Activated CD4-positive, alpha-beta T cell treated with anti-CD3 and anti-CD28 coated beads, Interleukin-2, amount 50 U/mL, for 1 hour (primary cell): ENCODE measurements at places on chromosomes 7 and 10.

DNA sequence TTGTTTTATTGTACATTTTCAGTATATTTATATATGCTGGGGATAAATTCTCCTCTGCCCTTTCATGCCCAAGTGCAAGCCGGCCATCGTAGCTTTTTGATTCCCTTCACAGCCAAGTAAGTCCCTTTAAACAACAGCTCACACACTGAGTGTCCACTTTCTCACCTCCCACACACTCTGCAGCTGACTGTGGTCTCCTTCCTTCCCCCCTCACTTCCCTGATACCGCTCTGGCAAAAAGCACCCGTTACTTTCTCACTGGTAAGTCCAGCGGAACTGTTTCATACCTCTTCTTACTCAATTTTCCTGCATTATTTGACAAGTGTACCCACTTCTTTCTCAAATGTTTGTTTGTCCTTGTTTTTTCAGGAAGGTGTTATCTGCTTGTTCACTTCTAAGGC lies 35.2 kb downstream of the MGAM start:
- DNase-seq = no peak

GRCh38 chr7:65269150-65269856 lies 104.4 kb upstream of the ZNF92 start:
- DNase-seq = no peak

DNA sequence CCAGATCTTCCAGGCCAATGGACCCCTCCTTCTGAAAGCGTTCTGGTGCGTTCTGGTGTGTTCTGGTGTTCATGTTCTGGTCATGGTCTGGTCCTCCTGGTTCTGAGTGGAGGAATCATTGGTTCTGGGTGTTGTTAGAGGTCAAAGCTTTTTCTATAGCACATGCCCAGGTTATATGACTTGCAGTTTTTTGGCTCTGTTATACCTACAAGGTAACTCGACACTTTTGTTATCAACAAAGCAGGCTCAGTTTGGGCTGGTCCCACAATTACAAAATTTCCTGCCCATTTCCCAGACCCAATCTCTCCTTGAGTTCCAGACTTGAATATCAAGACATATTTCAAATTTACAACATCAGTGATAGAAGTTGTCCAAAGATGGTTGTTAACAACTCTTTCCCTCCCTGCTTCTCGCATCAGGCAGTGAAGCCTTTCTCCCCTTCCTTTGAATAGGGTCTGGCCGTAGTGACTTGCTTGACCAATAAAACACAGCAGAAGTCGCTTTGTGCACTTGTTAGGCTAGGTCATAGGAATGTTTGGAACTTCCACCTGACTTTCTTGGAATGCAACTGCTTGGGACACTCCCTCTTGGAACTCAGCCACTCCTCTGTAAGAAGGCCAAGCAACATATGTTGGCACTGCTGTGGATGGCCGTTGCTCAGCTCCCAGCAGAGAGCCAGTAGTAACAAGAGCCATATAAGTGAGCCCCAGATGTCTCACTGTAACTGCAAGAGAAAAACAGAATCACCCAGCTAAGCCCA lies 83.1 kb upstream of the STEAP1B start:
- no peak for DNase-seq

DNA sequence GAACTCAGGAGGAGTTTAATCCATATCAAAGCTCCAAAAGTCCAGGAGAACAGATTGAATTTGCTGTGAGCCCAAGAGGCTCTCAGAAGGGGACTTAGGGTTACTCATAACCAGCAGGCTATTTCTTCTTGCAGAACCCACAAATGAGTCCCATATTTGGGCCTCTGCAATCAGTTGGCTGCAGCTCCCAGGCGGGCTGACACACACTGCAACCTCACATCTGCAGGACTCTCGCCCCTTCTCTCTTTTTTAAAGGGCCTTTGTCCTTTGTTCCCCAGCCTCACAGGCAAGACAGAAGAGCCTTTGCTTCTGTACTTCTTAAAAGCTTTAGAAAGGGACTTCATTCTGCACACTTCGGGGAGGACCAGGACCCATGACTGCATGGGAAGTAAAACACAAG lies 26.7 kb downstream of the CREB3L2 start:
- no peak for DNase-seq

DNA sequence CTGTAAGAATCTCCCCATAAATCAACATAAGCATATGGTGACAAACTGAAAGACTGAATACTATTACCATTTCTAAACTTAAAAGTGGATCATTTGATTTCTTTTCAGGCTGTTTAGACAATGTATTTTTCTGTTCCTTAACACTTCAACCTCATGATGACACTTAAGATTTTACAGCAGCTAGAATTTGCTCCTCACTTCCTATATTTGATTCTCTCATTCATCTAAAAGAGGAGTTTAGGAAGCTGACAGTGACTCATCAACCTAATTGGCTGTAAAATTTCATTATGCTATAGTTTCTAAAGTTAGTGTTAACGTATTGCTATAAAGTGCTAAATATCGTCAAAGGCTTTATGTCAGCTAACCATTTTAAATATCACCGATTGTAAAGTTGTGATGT lies 478.7 kb downstream of the GRM8 start:
- DNase-seq = no peak

GRCh38 chr10:118452098-118452497 lies 110.0 kb upstream of the FAM204A start:
- no peak for DNase-seq

DNA sequence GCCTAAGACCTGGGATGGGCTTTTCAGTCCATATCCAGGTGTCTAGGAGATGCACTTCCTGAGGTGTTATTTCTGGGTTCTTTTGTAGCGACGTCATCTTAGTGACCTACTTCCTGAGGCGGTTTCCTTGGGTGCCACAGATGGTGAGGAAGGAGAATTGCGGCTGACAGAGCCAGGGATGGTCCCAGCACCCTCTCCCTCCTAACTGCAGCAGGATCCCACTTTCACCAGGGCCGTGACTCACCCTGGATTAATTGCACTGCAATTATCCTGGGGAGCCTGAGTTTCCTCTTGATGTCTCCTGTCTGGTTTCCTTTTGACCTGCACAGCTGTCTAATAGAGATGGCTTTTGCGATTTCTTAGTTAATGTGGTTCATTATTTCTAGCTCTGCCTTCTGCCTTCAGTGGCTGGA lies 271.7 kb downstream of the TCF7L2 start:
- DNase-seq = no peak

DNA sequence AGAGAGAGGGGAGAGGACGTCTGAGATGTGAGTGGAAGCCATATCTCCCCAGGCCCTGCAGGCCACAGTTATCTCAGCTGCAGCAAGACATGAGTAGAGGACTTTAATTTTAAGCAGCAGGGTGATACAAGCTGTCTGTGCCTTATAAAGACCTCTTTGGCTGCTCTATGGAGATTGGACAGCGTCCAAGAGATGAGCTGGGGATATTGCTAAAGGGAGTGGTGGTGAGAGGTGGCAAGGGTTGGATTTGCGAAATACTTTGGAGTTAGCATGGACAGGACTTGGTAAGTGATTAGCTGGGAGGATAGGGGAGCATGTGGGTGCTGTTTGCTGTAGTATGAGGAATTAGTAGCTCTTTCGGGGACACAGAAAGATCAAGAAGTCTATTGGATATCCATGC lies 191.8 kb downstream of the CACNB2 start:
- no peak for DNase-seq

- no peak for DNase-seq
Measured at GRCh38 chr10:91551856-91552255, 81.0 kb downstream of the PPP1R3C start.

- no peak for DNase-seq
Measured at GRCh38 chr7:55306331-55306730, 58.8 kb upstream of the LANCL2 start.
